ENCODE measurements at places on chromosomes 4 and X. TPM values are rescaled to one million over a fixed set of nuclear protein-coding genes. Genes with fewer than 3 reads are reported as not detected.

DNA sequence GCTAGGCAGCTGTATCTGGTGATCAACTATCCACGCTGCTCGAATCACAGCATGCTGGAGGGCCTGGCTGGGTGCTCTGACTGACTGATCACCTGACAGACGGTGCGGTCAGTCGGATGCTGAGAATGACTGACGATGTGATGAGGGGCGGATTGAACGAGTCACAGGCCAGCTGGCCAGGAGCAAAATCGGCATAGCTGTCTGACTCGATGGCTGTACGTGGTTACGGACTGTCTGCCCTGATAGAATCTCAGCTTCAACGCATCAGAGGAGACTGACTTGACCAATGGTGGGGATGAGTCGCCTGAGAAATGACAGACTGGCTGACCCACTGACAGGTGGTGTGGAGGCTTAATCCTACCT is 1.0 kb upstream of the SUV39H1 start:
- H3K4me3 ChIP-seq, result peak overlapping the region; percentile 64
- no peaks in the 10 kb centered on the region for H3K4me1 ChIP-seq
- peak overlapping the region; percentile 95 for H3K27ac ChIP-seq
- H3K36me3 ChIP-seq, result peaks cover 11% of the 10 kb centered on the region
- no peak for DNase-seq
- no peaks in the 10 kb centered on the region for H3K27me3 ChIP-seq

- no peaks in the 10 kb centered on the region for H3K36me3 ChIP-seq
- H3K4me1 ChIP-seq, result no peaks in the 10 kb centered on the region
- H3K4me3 ChIP-seq, result peak within 1 kb of the TSS; percentile 56
- H3K27me3 ChIP-seq, result peaks cover 12% of the 10 kb centered on the region
These were observed at the start of gene SLC10A4 for GRCh38 chr4:48483006-48483776. Gene SLC10A4, plus strand, starts transcription at chr4:48483343. Its CDS starts 219 bp downstream, at chr4:48483562.

- no peak for DNase-seq
- no peaks in the 10 kb centered on the region for H3K4me1 ChIP-seq
- no peaks in the 10 kb centered on the region for H3K36me3 ChIP-seq
- H3K27ac ChIP-seq, result no peak overlapping the region
- no peak overlapping the region for H3K4me3 ChIP-seq
These were observed 87.6 kb upstream of the IL15 start for GRCh38 chr4:141548791-141549190.

DNA sequence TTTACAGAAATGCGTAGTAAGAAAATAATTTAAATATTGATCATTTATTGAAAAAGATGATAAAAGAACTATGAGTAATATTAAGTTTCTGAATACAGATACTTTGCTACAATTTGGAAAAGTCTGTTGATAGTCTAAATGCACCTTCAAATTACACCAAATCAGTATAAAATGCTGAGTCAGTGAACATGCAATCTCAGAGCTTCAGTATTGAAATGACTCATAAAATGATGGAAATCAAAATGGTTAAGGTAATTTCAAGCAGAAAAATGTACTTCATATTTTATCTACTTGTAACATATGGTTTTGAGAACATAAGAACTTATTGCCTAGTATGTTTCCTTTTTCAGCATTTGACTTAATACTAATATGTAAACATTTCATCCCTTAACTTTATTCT is 448.2 kb downstream of the PCDH10 start:
- H3K27me3 ChIP-seq, result no peaks in the 10 kb centered on the region
- no peak for DNase-seq
- H3K27ac ChIP-seq, result no peak overlapping the region
- peaks cover 8% of the 10 kb centered on the region for H3K4me1 ChIP-seq
- no peaks in the 10 kb centered on the region for H3K36me3 ChIP-seq

DNA sequence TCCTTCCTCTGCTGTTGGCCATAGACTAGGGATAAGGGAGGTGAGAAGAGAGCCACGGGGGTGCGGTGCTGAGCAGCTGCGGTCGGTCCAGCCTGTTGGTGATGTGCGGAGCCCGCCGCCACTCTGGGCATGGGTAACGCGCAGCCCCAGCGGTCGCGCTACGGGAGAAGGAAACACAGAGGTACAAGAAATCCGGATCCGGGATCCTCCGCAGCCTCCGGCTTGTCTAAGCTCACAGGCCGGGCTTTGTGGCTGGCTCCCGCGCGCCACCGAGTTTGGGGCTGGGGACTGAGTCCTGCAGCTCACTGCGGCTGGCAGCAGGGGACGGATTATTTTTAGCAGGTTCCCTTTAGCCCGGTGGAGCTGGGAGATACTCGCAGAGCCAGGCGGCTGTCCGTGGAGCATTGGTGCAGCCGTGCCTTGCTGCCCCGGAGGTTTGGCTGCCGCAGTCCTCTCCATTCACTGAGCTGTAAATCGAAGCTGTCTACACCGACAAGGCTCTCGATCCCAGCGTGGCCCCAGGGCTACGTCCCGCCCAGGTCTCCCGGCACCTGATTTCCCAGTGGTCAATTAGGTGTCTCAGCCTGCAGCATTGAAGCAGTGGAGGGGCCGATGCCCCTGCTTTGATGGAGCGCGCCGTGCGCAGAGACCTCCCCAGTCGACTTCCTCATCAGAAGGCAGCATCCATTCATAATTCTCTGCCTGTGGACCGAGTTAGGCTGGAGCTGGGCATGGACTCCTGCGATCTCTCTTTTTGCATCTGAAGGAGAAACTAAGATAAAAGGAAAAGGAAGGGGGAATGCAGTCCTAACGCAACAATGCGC is 81.9 kb upstream of the SCML1 start:
- H3K27ac ChIP-seq, result no peak overlapping the region
- no peak overlapping the region for H3K4me3 ChIP-seq
- DNase-seq, result no peak

GRCh38 chrX:49844611-49845010 is 15.5 kb downstream of the PAGE4 start:
- no peak overlapping the region for H3K4me3 ChIP-seq
- no peak overlapping the region for H3K27ac ChIP-seq
- H3K27me3 ChIP-seq, result no peaks in the 10 kb centered on the region

DNA sequence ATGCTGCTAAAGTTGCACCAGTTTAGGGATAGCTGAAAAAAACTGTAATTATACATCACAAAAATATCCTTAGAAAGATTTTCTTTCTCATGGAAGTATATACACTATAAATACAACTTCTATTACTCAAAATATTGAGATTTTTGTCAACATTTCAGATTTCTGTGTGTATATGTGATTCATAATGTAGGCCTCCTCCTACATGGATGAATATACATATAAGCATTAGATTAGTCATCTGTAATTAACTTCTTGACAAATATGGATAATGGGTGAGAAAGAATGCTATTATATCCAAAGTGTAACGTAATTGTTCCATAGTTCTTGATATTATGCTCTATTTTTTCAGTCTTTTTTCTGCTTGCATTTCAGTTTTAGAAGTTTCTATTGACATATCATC is 124.9 kb downstream of the CBLL2 start:
- no peaks in the 10 kb centered on the region for H3K4me1 ChIP-seq
- no peaks in the 10 kb centered on the region for H3K36me3 ChIP-seq
- no peak overlapping the region for H3K27ac ChIP-seq
- H3K27me3 ChIP-seq, result no peaks in the 10 kb centered on the region

GRCh38 chr4:183106839-183107238 is 7.8 kb downstream of the WWC2 start:
- H3K4me1 ChIP-seq, result peaks cover 39% of the 10 kb centered on the region
- H3K27ac ChIP-seq, result no peak overlapping the region

GRCh38 chr4:140157341-140157740 is 3.4 kb upstream of the MAML3 start:
- H3K27me3 ChIP-seq, result no peaks in the 10 kb centered on the region
- H3K27ac ChIP-seq, result no peak overlapping the region
- no peak for DNase-seq

DNA sequence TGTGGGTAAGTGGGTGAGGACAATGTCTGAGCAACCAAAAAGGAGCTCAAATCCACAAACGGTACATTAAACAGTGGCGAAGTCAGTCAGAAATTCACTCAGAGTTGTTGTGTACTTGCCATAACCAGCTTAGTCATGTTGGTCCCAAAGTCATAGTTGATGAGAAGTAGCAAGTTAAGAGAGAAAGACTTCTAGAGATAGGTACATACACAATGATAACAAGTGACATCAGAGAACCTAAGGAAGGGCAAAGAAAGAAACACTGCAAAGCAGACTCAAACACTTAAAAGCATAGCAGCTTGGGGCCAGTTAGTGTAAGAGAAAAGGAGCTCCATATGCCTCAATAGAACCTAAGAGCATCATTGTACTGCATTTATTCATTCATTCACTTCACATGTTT is 30.2 kb downstream of the DYNLT3 start:
- H3K27me3 ChIP-seq, result no peaks in the 10 kb centered on the region
- no peak for DNase-seq
- H3K36me3 ChIP-seq, result no peaks in the 10 kb centered on the region
- no peak overlapping the region for H3K4me3 ChIP-seq
- no peak overlapping the region for H3K27ac ChIP-seq

DNA sequence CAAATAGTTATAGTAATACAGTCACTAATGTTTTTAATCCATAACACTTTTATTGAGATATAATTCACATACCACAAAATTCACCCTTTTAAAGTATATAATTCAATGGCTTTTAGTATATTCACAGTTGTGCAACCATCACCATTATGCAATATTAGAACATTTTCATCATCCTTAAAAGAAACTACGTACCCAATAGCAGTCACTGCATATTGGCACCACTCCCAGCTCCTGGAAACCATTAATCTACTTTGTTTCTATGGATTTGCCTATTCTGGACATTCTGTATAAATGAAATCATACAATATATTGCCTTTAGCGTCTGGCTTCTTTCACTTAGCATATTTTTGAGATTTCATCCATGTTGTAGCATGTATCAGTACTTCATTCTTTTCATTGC is 99.3 kb downstream of the AMMECR1 start:
- no peak overlapping the region for H3K4me3 ChIP-seq
- no peaks in the 10 kb centered on the region for H3K27me3 ChIP-seq
- peaks cover 51% of the 10 kb centered on the region for H3K4me1 ChIP-seq
- peak; percentile 48 for DNase-seq
- H3K27ac ChIP-seq, result no peak overlapping the region

DNA sequence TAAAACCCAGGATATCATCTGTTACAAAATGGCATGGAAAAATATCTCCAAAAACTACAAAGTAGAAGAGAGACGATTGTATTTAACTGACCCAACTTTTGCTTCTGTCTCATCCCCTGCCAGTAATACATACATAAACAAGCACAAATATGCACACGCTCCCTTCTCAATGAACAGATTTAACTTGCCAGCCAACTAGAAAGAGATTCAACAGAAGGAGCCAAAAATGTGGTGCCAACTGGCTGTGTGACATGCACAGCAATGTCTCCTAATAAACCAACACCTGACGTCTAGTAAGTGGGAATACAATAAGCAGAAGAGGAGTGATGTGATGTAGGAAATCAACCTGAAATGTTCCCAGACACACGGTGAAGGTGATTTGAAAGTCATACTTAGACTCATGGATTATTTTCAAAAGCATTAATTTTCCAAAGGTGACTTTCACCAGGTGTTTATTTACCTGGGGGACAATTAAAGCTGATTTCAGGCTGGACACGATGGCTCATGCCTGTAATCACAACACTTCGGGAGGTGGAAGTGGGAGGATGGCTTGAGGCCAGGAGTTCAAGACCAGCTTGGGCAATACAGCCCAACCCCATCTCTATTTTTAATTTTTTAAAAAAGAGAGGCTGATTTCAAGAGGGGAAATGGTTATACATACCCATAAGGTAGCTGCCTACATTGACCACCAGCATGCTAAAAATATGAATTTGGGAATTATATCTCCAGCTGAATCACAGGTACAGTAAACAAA is 33.7 kb downstream of the SH3RF1 start:
- DNase-seq, result no peak
- no peaks in the 10 kb centered on the region for H3K27me3 ChIP-seq
- H3K4me3 ChIP-seq, result no peak overlapping the region
- no peaks in the 10 kb centered on the region for H3K36me3 ChIP-seq
- H3K27ac ChIP-seq, result no peak overlapping the region
- no peaks in the 10 kb centered on the region for H3K4me1 ChIP-seq

DNA sequence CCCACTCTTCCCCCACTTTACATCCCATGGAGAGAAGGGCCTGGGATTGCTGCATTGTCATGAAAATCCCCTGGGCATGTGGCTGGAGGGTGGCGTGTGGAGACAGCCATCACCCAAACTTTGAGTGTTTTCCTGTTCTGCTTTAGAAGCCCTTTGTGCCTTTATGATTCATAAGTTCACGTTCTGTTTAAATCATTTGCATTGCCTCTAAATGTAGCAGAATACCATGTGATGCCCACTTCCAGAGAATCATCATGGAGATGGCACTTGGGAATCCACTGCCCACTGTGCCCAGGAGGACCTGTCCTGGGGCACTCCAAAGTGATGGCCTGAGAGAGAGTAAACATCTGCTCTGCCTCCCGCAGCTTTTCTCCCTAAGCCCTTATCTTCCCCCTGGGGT is 52.8 kb downstream of the MED28 start:
- H3K4me3 ChIP-seq, result no peak overlapping the region
- H3K4me1 ChIP-seq, result no peaks in the 10 kb centered on the region
- H3K36me3 ChIP-seq, result no peaks in the 10 kb centered on the region
- no peaks in the 10 kb centered on the region for H3K27me3 ChIP-seq
- DNase-seq, result no peak
- H3K27ac ChIP-seq, result no peak overlapping the region

GRCh38 chr4:10861036-10861435 is 176.5 kb upstream of the CLNK start:
- no peak overlapping the region for H3K27ac ChIP-seq
- DNase-seq, result no peak
- no peak overlapping the region for H3K4me3 ChIP-seq

GRCh38 chrX:108415891-108416290 is 22.3 kb downstream of the COL4A6 start:
- no peak overlapping the region for H3K4me3 ChIP-seq
- peaks cover 7% of the 10 kb centered on the region for H3K27me3 ChIP-seq
- H3K36me3 ChIP-seq, result no peaks in the 10 kb centered on the region
- H3K27ac ChIP-seq, result no peak overlapping the region
- no peak for DNase-seq

GRCh38 chr4:53804719-53805118 is 213.4 kb upstream of the LNX1 start:
- DNase-seq, result peak; percentile 2
- H3K36me3 ChIP-seq, result no peaks in the 10 kb centered on the region
- no peak overlapping the region for H3K4me3 ChIP-seq
- H3K27ac ChIP-seq, result no peak overlapping the region
- no peaks in the 10 kb centered on the region for H3K27me3 ChIP-seq
- H3K4me1 ChIP-seq, result no peaks in the 10 kb centered on the region

- DNase-seq, result no peak
- peaks cover 8% of the 10 kb centered on the region for H3K4me1 ChIP-seq
- no peaks in the 10 kb centered on the region for H3K36me3 ChIP-seq
- H3K27me3 ChIP-seq, result no peaks in the 10 kb centered on the region
These were observed 688.1 kb downstream of the TRAM1L1 start for GRCh38 chr4:116397291-116397690.

GRCh38 chr4:21765810-21766407 is 182.7 kb downstream of the KCNIP4 start:
- peak; percentile 52 for DNase-seq
- H3K36me3 ChIP-seq, result no peaks in the 10 kb centered on the region
- no peaks in the 10 kb centered on the region for H3K27me3 ChIP-seq
- H3K4me3 ChIP-seq, result no peak overlapping the region
- H3K27ac ChIP-seq, result no peak overlapping the region

Gene CDX4
- not detected for total RNA-seq

Gene GPRIN3
- not detected for total RNA-seq

Gene PABPC1L2A
- total RNA-seq, result not detected

Gene SH3BP2
- 34.4 TPM for total RNA-seq

Gene APLN
- 0.55 TPM for total RNA-seq

Gene XAGE2
- total RNA-seq, result not detected

Gene LONRF3
- total RNA-seq, result not detected

Gene USP17L19
- not detected for total RNA-seq

Gene PPID
- 87.6 TPM for total RNA-seq

Gene PPBP
- total RNA-seq, result not detected

Gene WDR17
- total RNA-seq, result 6.9 TPM

Gene F11
- 0.24 TPM for total RNA-seq

Gene PSAPL1
- total RNA-seq, result not detected

Data from A673 (cell line).